Fibroblast of skin of scalp (primary cell): ENCODE measurements at places on chromosomes 7 and 10.

- DNase-seq, result no peak
Measured at GRCh38 chr10:75836064-75836463, 404.6 kb downstream of the LRMDA start.

DNA sequence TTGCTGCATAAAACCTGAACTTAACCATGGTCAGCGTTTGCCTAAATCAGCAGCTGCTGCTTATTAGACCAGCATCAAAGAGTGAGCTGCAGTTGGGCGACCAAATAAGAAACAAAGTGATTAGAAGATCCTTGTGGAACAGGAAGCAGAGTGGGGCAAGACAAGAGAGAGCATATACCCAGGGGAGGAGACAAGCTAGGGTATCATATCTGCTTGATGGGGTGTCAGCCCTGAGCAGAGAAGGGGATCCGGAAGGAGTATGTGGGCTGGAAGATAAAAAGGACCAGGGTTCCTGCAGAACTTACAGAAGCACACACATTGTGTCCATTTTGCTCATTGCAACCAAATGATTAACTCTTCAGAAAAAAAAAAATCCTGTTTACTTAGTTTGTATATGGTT, 213.6 kb downstream of the CELF2 start:
- DNase-seq, result no peak

DNA sequence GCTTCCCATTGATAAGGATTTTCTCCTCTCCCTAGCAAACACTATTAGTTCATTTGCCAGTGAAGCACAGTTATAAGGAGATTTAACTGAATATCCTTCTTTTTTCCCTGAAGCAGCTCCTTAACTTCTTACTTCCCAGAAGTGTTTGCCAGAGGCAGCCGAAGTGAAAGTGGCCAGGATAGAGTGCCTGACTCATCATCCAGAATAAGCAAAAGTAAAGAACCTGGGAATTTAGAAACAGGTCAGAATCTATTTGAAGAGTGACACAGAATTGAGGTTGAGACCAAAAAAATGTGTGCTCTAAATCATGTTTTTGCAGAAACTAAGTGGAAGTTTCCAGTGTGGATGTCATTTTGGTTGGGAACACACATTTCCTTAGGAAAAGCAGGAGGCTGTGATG, 249.6 kb upstream of the VWC2 start:
- DNase-seq, result no peak

- DNase-seq, result no peak
Measured at GRCh38 chr10:31832261-31832660, 96.4 kb downstream of the ARHGAP12 start.

DNA sequence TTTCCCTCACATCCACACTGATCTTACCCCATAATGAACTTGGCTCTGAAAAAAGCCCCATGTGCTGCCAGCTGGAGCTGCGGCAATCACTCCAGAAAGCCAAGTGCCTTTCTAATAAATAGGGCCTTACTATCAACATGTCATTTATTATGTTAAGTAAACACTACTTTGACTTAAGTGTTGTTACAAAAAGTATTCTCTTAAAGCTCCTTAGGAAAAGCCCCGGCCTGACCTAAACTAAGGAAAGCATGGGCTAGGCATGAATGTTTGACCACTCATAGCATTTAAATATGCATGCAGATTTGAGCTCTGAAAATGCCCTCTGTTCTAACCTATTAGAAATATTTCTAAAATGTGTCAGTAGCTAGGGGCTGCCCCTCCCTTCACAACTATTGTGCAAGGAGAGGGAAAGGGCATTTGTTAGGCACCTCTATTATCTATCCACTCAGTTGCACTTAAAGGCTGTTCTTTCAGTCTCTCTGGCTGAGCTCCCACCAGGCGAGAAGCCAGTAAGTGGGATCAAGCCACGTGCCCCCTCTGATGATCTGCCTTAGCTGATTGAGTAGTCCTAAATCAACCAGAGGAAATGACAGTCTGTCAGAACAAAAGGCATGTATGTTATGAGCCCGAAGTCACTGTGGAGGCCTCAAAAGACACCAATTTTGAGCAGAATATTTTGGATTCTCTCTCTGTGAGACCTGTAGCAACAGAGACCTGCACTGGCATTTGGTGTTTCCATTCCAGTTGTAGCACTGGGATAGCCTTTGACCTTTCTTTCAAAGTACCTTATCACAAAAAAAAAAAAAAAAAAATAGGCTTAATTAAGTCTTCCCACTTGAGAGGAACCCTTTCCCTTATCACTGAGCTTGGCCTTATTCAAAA, 77.1 kb downstream of the ITGB8 start:
- DNase-seq, result peak; percentile 12

DNA sequence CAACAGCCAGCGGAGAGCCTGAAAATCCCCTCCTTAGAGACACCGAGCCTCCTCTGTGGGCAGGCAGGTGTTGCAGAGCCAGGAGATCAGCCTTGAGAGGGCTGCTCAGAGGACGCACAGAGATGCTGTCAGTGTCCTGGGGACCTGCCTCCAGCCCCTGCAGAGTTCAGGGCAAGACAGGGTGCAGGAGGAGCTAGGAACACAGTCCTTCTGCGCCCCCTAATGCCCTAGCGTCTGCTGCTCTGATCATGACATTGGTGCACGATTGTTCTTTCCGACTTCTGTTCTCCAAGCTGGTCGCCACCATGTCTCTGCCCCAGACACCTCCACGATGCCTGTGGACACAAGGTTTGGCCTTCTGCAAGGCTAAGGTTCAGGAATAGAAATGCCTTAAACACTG, 613.7 kb upstream of the MKI67 start:
- no peak for DNase-seq

DNA sequence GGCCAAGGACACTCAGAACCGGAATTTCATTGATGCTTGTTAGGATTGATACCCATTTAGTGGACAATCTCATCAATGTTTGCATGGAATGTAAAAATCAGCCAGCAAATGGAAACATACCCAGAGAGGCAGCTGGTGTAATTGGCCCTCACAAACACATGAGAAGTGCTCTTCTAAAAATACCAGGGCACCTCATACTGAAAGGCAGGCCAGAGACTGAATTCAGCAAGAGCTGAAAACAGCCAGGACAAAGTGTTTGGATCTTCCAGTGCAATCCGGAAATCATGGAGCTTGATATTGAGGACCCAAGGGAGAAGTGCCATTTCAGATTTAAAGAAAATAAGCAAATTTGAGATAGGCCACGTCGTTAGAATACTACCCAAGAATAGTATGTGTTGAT, 498.6 kb downstream of the GALNT17 start:
- no peak for DNase-seq

DNA sequence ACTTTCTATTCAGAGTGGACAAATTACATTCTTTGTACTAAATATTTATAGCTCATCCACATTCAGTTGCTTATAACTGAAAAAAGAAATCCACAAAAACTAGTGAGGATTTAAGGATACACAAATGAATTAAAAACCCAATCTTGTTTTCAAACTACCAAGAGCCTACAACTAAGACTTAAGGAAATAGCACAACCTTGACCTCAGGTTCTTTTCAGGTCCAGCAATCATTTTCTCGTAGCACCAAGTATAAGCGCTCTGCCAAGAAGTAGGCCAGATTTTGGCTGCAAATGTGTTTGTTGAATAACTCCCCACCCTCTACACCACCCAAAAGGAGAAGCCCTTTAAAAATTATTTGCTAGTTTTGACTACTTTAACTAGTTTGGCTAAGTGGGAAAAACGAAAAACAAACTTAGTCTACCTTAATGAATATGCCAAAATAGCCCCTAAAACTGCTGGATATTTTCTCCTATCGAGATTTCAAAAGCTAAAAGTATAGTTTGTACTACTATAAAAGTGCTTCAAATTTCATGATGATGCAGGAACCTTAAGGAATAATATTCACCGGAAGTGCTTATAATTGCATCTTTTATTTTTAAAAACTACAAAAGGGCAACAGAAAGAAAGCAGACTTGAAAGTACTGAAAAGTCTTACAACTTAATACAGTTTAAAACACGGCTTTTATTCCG, 2.7 kb upstream of the KMT2E start:
- no peak for DNase-seq

DNA sequence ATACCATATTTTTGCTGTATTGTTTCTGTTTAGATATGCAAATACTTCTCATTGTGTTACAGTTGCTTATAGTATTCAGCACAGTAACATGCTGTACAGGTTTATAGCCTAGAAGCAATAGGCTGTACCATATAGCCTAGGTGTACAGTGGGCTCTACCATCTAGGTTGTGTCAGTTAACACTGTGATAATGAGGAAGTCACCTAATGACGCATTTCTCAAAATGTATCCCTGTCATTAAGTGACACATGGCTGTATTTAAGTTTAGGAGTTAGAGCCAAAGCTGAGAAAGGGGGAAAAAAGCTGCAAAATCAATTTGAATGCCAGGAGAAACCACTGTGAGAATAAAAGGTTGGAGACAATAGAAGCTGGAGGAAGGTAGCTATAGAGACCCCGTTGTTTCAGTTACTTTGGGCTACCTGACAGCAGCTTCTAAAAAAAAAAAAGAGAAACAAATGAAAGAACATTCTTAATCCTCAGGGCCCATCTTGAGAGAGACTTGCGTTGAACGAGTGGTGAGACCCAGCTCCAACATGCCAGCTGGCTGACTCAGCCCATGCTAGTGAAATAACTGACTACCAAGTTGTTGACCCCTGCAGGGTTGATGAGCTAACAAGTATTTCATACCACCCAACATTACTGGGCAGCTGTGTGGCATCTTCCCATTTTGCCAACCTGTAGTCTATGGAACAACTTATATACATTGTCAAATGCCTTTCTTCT, 8.7 kb downstream of the STARD3NL start:
- DNase-seq, result peak; percentile 68

DNA sequence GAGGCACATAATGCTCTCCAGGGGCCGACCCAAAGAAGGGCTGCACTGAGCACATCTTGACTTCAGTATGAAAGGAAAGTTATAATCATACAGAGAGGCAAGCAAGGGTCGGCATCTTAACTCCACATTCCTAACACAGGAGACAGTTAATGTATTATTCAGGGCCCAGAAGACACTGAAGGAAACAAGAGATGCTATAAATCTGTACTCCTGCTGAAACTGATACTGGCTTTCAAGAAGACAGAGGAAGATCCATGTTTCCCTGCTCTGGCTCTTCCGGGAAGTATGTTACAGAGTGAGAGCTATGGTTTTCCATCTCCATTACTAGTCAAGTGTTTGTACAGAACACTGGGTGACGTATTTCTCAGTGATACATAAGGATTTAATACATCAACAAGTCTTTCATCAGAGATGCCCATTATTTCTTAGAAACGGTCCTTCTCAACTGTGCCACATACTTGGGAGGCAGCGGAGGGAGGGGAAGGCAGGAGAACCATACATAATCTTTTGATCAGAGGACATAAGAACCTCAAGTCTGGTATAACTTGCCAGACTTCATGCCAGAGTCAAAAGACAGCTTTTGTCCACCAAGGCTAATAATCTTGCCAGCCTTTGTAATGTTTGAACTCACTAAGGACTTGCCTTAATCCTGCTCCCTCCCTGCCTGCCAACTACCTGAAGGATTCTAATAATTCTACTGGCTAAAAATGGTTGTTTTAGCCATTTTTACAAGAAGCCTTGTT, 58.1 kb downstream of the ENO4 start:
- DNase-seq, result no peak

GRCh38 chr7:130458257-130458656, 17.4 kb upstream of the CEP41 start:
- no peak for DNase-seq

DNA sequence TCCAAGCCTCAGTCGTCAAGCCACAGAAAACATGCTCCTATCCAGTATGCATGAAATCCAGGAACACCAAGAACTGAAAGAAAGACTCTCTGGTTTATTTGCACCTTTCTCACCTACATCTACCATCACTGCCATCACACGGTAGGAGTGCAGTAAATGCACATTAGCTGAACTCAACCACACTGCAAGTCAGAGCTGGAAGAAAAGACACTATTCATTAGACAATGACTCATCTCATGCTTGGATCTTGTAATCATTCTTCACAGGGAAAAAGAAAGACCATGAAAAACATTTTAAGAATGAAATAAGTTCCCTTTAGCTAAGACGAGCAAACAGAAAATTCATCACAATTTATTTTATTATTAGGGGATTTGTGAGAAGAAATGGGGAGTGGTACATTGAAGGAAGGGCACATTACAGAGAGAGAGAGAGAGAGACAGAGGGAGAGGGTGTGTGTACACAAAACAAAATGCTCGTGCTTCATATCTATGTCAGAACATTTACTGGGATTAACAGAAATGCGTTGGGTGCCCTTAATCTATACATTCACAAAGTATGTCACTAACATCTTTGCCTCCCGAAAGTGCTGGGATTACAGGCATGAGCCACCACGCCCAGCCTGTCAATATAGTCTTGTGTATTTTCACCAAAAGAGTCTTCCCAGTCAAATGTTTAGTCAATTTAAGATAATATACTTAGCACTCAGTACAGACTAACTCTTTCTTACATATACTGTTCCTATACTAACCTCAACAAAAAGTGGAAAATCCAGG, 324.9 kb downstream of the PARD3 start:
- peak; percentile 66 for DNase-seq

DNA sequence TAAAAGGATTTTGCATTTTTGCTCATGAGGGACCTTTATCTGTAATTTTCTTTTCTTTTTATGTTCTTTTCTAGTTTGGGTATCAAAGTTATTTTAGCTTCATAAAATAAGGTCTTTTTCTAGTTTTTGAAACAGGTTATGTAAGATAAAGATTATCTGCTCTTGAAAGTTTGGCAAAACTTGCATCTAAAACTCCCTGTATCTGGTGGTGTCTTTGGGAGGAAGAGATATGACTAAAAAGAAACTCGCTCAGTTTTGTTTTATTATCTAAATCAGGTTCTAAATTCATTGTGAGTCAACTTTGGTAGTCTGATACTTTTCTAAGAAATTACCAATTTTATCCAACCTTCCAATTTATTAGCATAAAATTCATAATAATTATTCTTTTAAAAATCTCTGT, 55.1 kb downstream of the VCL start:
- no peak for DNase-seq

DNA sequence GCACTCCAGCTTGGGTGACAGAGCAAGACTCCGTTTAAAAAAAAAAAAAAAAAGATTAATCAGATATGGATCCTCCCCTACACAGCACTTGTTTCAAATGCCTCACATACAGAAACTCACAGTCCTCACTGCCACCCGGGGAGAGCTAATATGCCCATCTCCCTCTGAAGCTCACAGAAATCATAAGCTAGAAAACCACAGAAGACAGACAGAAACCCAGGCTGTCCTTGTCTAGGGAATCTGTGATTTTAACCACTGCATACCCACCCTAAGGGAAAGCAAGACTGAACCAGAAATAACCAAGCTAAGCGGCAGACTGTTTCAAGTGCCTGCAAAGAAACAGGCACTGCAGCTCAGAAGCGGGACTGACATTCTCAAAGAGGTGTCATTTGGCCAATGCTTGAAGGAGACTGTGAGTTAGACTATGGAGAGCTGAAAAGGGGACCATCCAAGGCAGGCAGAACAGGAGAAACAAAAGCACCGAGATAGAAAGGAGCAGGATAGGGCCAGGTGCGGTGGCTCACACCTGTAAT, 37.6 kb downstream of the SLC37A3 start:
- no peak for DNase-seq

- DNase-seq, result no peak
Measured at GRCh38 chr10:16890691-16891090, 73.5 kb upstream of the RSU1 start.

GRCh38 chr10:3813267-3813666, 28.3 kb upstream of the KLF6 start:
- DNase-seq, result no peak

- DNase-seq, result no peak
Measured at GRCh38 chr7:101870361-101871062, 53.1 kb downstream of the CUX1 start.

GRCh38 chr10:111784946-111785465, 398.6 kb downstream of the GPAM start:
- DNase-seq, result no peak

GRCh38 chr10:22461891-22462290, 116.6 kb downstream of the SPAG6 start:
- DNase-seq, result peak; percentile 81

- no peak for DNase-seq
Measured at GRCh38 chr7:105245398-105246114, 143.2 kb downstream of the SRPK2 start.
